NCI-H1436 treated with DMSO at 0.1 percent for 48 hours (cell line): ENCODE measurements at places on chromosomes 2 and 18.

- peak; percentile 29 for DNase-seq
Measured at GRCh38 chr2:222613715-222614331, 42.1 kb downstream of the FARSB start.

GRCh38 chr2:238031751-238032150 lies 29.1 kb upstream of the SCLY start:
- no peak for DNase-seq

DNA sequence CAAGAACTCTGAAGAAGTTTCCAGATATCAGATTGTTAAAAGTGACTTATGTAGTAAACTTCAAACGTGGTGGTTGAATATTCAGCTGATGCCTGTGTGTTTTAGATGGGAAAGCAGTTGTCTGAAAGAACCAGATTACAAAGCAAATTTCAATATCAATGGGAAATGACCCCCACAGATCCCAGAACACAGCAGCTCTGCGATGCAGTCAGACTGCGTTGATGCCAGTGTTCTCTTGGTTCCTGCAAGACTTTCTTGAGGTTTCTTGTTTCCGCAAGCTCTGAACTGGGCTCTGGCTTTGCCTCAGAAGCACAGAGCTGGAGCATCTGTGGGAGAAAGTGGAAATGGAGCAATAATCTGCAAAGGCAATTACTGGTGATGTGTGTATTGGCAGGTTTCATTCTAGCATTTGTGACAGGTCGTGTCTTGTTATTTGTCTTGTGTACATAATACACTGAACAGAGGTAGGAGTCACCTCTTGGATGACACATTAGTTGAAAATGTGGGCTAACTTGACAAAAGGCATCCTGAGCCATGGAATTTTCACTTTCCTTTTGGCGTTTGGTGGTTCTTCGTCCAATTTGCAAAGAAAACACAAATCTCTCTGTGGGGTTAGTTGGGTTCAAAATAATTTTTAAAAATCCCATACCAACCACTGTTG lies 10.8 kb upstream of the LYPD6B start:
- DNase-seq, result no peak

DNA sequence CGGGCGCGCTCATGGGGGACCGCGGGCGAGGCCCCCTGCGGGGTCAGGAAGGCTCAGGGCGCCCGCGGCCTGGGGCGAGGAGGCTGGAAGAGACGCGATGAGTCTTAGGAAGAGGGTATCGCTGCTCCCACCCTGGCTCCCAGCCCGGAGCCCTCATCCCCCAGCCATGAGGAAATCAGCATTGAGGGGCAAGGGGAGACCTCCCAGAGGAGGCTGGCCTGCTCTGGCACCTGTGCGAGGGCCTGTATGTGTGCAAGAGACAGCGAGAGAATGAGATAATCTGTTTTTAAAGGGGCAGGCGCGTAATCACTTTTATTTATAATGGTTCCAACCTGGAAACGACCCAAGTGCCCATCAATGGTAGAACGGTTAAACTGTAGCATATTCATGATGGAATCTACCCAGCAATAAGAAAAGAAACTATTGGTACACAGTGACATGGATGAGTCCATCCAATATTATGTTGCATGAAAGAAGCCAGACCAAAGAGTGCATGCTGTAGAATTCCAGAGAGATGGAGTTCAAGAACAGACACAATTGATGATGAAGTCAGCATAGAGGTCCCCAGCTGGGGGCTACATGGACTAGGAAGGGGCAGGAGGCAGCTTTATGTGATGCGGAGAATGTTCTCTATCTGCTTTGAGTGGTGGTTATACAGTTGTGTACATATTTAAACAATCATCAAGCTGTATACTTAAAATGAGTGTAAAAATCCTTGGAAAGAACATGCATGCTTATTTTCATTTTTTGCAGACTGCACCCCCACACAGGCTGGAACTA lies 14.4 kb downstream of the FBXO41 start:
- DNase-seq, result no peak

GRCh38 chr18:51614033-51614432 lies 416.6 kb upstream of the MEX3C start:
- no peak for DNase-seq

DNA sequence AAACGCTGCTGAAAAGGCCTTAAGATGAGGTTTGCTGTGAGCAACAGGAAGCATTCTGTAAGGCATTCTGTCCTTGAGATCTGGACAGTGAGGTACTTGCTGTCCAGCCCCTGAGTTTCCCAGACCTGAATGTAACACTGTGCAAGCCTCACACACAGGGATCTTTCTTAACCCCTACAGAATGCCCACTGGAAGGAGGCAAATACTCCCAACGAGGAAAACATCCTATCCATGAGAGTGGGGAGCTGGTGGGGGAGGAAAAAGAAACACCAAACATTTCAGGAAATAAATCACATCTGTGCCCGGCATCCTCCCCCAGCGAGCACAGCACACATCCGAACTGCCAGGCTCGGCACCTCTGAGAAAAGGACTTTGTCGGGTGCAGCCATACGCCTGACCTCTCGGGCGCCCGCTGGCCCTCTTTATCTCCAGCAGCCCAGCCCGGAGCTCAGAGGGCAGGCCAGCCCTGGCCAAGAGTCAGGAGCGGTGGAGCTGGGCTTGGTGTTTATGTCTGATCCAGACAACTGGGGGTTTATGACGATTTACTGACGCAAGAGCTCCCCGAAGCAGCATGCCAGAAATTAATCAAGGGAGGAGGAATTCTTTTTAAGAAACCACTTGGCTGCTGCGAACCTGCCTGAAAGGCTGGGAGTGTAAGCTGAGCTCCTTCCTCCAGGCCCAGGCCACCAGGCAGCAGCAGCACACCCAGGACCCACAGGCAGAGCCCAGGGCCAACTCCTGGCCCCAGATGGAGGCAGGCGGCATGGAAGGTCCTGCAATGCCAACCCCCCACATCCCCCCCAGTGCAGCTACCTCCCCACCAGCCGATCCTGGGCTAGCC lies 72.2 kb downstream of the HDAC4 start:
- no peak for DNase-seq

DNA sequence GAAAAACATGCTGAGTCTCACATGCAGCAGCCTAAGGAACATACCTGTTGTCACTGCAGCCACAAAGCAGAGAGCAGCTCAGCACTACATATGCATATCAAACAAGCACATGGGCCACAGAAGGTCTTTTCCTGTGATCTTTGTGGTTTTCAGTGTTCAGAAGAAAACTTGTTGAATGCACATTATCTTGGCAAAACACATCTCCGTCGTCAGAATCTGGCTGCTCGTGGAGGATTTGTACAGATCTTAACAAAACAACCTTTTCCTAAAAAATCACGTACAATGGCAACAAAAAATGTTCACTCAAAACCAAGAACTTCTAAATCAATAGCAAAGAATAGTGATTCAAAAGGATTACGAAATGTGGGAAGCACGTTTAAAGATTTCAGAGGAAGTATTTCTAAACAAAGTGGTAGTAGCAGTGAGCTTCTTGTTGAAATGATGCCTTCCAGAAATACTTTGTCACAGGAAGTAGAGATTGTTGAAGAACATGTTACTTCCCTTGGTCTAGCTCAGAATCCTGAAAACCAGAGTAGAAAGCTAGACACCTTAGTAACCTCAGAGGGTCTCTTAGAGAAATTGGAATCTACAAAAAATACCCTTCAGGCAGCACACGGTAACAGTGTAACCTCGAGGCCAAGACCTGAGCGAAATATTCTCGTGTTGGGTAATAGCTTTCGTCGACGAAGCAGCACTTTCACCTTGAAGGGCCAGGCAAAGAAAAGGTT lies 34.1 kb downstream of the ZNF407 start:
- no peak for DNase-seq

- no peak for DNase-seq
Measured at GRCh38 chr2:44247924-44248323, 27.4 kb upstream of the SLC3A1 start.

DNA sequence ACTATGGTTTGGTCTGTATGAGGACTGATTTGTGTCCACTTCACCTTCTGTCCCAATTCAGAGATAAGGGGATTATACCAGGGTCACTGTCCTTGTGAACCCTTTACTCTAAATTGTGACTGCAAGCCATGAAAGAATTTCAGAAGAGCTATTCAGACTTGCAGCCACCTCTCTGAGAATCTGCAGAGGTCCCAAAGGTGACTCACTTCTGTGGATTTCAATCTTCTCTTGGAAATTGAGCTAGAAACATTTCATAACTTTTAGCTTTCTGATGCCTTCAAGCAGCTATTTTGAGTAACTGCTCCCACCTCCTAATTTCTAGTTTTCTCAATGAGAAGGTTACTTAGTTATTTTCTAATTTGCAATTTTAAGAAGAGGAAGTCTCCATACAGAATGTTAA lies 1242.4 kb upstream of the ACVR2A start:
- no peak for DNase-seq

DNA sequence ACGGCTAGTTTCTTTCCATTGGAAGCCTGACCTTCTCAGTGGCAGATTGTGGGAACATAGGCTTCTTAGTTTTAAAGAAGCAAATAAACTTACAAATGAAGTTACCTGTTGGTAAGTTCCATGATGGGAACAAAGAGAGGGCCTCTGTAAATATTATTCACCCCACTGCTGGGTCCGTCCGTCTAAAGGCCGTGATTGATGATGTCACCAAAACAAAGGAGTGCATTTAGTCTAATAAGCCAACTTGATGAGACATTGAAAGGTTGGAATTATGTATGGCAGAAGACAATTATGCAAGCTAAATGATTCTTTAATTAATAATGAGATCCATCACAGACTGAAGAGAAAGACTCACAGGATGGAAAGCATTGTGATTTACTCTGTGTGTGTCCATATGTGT lies 1091.9 kb upstream of the FANCL start:
- DNase-seq, result no peak

DNA sequence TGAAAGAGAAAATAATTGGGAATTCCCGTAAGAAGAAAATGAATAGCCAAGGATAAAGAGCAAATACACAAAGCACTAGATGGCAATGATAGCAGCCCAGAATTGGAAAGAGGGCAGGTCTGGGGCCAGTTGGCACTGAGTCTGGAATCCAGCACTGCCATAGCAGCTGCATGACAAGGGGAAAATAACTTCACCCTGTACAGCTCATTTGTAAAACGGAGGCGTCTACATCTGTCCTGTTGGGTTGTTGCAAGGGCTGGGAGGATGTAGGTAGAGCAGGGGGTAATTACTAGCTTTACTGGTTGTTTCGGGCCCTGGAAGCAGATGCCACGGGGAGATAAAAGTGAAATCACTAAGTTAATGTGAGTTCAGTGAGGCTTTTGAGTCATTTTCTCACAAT lies 110.0 kb upstream of the RASGRP3 start:
- no peak for DNase-seq

DNA sequence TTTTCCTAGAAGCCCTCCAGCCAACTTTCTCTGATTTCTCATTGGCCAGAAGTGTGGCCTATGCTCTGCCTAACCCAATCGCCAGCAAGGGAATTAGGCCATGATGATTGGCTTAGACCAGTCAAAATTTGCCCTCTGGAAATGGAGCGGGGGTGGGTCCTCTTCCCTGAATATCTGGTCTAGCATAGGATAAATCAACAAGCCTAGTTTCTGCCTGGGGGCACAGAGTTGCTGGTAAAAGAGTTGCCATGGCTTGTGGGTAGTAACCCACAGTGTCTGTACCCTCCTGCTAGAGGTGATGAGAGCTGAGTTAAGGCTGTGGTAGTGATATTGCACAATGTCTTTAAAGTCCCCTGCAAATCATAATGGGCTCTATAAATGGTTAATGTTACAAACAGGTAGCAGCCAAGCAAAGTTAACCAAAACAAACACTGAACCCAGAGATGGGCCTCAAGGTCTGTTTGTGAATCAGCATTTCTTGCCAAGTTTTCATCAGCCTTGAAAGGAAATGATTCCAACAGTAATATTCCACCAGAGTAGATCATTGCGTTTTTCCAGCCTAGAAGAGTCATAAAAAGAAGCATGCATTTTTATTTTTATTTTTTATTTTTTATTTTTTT lies 19.3 kb downstream of the GALM start:
- DNase-seq, result no peak

- no peak for DNase-seq
Measured at GRCh38 chr2:138391946-138392345, 109.6 kb upstream of the SPOPL start.
